ENCODE measurements at places on chromosomes 4 and X.

- no peak for DNase-seq
These were observed 20.4 kb upstream of the SCD5 start for GRCh38 chr4:82818664-82819662.

GRCh38 chr4:10416441-10416840, 40.8 kb downstream of the ZNF518B start:
- DNase-seq: no peak

DNA sequence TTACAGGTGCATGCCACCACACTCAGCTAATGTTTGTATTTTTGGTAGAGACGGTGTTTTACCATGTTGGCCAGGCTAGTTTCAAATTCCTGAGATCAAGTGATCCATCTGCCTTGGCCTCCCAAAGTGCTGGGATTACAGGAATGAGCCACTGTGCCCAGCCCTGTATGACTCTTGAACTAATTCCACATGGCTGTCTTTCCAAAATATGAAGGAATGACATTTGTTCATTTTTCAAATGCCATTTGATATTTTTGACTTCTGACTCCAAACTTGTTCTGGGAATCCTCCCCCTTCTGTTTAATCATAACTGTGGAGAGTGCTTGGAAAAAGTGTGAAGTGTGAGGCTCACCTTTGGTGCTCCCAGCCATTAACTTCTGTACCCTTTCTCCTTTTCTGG, 119.2 kb downstream of the NHS start:
- no peak for DNase-seq

DNA sequence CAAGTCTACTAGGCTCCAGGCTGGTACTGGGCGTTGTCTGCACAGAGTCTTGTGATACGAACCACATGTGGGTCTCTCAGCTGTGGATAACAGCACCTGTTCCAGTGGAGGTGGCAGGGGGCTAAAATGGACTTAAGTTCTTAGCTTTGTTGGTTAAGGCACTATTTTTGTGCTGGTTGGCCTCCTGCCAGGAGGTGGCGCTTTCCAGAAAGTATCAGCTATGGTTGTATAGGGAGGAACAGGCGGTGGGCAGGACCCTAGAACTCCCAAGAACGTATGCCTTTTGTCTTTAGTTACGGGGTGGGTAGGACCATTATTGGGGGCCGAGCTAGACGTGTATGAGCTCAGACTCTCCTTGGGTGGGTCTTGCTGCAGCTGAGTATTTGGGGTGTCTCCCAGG, 1138.4 kb downstream of the PCDH19 start:
- DNase-seq: no peak

- DNase-seq: no peak
These were observed 45.7 kb upstream of the SLC2A9 start for GRCh38 chr4:10066670-10067651.

- DNase-seq: no peak
These were observed 81.9 kb upstream of the HUWE1 start for GRCh38 chrX:53768451-53768850.

- DNase-seq: peak; percentile 33
These were observed 102.4 kb downstream of the CLNK start for GRCh38 chr4:10582059-10582686.
